Activated naive CD8-positive, alpha-beta T cell treated with anti-CD3 and anti-CD28 coated beads for 36 hours (primary cell): ENCODE measurements at places on chromosomes 6 and 20. TPM values are rescaled to one million over a fixed set of nuclear protein-coding genes. Genes with fewer than 3 reads are reported as not detected.

- no peaks in the 10 kb centered on the region for H3K36me3 ChIP-seq
- no peak for DNase-seq
- no peaks in the 10 kb centered on the region for H3K27me3 ChIP-seq
- no peaks in the 10 kb centered on the region for H3K4me1 ChIP-seq
- H3K27ac ChIP-seq: no peak overlapping the region
These were observed 32.7 kb upstream of the SNAP25 start for GRCh38 chr20:10185741-10186558.

DNA sequence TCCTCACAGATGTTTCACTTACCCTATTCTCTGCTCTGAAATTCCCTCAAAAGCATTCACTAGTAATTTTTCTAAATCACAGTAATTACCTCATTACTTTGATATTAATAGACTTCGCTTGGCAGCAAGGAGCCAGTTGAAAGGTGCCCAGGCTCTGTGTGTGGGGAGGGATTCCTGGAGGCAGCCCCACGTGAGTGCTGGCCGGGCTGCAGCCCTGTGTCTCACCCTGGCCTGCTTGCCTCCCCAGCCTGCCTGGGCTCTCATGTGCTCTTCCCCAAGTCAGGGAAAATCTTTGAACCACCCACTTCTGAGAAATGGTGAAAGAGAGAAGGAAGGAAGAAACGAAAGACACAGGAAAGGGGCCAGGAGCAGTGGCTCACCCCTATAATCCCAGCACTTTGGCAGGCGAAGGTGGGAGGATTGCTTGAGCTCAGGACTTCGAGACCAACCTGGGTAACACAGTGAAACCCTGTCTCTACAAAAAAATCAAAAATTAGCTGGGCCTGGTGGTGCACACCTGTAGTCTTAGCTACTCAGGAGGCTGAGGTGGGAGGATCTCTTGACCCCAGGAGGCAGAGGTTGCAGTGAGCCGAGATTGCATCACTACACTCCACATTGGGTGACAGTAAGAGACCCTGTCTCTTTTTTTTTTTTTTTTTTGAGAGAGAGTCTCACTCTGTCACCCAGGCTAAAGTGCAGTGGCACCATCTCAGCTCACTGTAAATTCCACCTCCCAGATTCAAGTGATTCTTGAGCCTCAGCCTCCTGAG is 20.0 kb upstream of the SNTA1 start:
- DNase-seq: no peak
- no peaks in the 10 kb centered on the region for H3K27me3 ChIP-seq
- no peaks in the 10 kb centered on the region for H3K36me3 ChIP-seq
- no peak overlapping the region for H3K4me3 ChIP-seq
- H3K4me1 ChIP-seq: no peaks in the 10 kb centered on the region
- no peak overlapping the region for H3K27ac ChIP-seq

DNA sequence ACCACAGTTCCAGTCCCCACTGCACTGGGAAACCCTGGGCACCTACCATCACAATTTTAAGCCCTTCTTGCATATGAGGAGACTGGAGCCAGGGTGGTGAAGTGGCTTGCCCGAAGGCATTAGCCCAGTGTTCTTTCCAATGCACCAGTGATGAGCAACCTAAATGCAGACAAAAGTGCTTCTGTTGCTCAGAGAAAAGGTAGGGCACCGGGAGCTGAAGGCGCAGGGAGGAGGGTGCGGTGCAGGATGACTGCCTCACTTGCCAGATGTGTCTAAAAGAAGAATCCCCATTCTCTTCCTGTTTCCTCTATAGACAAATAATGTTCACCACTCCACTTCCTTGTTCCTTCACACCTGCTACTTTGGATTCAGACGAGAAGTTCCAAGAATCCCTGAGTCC is 86.5 kb downstream of the QRSL1 start:
- no peak for DNase-seq
- peaks cover 9% of the 10 kb centered on the region for H3K27me3 ChIP-seq
- no peaks in the 10 kb centered on the region for H3K4me1 ChIP-seq
- H3K4me3 ChIP-seq: no peak overlapping the region

DNA sequence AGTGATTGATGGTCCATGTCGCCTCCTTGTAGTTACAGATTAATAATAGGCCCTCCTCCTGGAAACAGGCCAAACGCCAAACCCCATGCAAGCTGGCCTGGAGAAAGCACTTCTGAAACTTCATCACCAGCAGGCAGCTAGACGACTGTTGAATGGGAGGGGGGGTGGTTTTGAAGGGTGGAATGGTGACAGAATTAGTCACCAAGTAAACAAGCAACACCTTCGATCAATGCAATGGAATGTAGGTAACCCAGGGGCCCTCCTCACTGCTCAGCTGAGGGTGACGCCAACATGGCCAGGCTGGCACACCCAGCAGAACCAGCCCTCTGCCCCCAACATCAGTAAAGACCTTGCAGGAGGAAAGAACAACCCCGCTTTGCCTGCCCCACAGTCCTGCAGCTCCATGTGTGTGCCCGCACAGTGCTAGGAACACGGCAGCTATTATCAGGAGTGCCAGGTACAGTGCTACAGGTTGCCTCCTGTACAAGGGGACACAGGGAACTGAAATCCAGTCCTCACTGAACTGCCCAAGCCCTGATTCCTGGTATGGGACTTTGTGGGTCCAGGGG is 2.7 kb downstream of the BCAS1 start:
- no peaks in the 10 kb centered on the region for H3K36me3 ChIP-seq
- H3K27me3 ChIP-seq: no peaks in the 10 kb centered on the region
- H3K4me3 ChIP-seq: no peak overlapping the region
- H3K4me1 ChIP-seq: peaks cover 29% of the 10 kb centered on the region

- no peak overlapping the region for H3K27ac ChIP-seq
- H3K4me3 ChIP-seq: no peak overlapping the region
These were observed 92.9 kb downstream of the ANKS1A start for GRCh38 chr6:34981951-34982350.

The MYLK2 gene
- 0.36 TPM for total RNA-seq
